ELR (cell line): ENCODE measurements at places on chromosomes 2 and 18.

GRCh38 chr2:54611830-54612545, 111.5 kb upstream of the EML6 start:
- no peak for DNase-seq

- no peak for DNase-seq
These were observed 116.4 kb downstream of the NDUFA10 start for GRCh38 chr2:239908744-239909143.

GRCh38 chr18:79588636-79589481, 90.7 kb upstream of the CTDP1 start:
- peak; percentile 4 for DNase-seq

GRCh38 chr2:64826703-64827102, 162.5 kb upstream of the SLC1A4 start:
- no peak for DNase-seq

DNA sequence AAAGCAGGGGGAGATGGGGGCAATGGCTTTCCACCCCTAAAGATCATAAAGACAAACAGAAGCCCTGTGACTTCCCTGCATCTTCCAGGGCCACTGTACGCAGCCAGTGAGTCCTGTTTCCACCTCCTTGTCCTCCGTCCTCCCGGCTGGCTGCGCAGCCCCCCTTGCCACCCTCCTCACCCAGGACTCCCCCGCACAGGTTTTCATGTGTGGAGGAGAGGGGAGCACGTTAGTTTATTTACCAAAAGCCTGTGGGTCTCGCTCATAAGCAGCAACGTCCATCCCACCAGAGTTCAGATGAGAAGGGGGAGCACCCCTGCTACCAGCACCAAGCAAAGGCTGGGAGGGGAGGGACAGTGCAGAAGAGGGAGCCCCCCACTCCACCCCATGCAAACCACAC, 11.7 kb downstream of the CYP26B1 start:
- DNase-seq = no peak

DNA sequence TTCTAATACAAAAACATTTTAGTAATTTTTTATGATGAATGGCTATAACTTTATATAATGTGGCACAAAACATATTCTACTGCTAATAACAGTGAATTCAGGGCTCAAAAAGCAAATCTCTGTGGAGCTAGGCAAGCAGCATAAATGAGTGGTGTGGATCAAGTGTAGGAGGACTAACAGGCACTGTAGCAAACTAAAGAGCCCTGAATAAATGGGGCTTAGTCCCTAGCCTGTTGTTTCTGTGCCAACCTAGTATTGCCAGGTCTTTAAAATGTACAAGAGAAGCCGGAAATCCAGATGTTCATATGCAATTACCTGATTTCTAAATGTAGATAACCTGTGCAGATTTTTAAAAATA, 18.5 kb downstream of the REL start:
- no peak for DNase-seq

DNA sequence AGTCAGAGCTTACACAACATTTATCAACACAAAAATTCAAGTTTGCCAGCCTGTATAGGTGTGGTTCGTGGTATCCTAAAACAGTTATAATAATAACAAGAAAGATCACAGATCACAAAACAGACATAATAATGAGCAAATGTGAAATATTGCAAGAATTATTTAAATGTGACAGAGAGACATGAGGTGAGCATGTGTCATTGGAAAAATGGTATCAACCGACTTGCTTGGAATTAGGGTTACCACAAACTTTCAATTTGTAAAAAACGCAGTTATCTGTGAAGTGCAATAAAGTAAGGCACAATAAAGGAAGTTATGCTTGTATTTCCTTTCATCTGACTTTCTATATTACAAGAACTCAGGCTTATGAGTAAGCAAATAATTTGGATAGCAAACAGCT, 116.8 kb downstream of the IKZF2 start:
- DNase-seq = no peak

GRCh38 chr2:204505946-204506345, 39.3 kb upstream of the PARD3B start:
- peak; percentile 84 for DNase-seq

DNA sequence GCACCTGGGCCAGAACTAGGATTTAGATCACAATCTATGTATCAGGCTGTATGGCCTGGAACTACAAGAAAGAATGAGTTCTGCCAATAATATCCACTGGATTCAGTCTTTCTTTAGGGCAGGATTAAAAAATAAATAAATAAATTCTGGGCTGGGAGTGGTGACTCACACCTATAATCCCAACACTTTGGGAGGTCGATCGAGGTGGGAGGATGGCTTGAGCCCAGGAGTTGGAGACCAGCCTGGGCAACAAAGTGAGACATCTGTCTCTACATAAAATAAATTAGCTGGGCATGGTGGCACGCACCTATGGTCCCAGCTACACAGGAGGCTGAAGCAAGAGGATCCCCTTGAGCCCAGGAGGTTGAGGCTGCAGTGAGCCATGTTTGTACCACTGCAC, 8.1 kb downstream of the AMMECR1L start:
- peak; percentile 47 for DNase-seq

- DNase-seq = no peak
These were observed 105.5 kb upstream of the ACKR3 start for GRCh38 chr2:236464140-236464539.
